ENCODE measurements at places on chromosomes 5 and 9.

GRCh38 chr9:128548876-128549275 is 3.5 kb upstream of the SPTAN1 start:
- no peak for DNase-seq

DNA sequence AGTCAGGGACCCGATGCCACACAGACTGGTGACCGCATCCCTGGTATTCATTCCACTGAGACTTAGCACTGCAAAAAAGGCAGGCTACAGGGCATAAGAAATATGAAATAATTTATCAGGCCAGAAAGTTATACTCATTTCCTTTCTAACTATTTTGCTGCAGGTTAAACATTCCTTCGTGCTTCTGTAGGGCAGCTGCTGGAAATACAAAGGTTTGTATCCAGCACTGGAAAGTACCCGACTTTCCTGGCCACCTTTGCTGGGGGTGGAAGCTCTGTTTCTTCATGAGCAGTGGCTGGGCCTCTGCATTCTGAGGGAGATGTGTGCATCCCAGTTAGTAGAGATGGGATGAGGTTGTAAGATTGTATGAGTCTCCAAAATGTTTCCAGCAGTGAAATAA is 478.6 kb upstream of the WWC1 start:
- no peak for DNase-seq

- no peak for DNase-seq
These were observed 12.9 kb upstream of the FRRS1L start for GRCh38 chr9:109179801-109180523.

- DNase-seq = no peak
These were observed 20.7 kb downstream of the OSMR start for GRCh38 chr5:38866362-38867031.

DNA sequence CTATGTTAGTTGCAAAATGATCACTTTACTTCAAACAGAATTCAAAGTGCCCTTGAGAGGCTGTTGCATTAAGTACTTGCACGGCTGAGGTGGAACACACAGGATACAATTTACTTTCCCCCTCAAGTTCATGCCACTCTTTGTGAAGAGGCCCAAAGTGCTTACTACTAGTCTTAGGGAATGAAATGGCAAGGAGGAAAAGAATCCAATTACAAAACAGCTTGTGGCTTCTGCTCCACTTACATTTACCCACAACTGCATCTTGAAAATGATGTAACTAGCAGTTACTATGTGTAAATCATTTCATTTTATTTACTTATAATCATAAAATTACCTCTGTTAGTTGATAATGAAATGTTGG is 14.6 kb downstream of the FOXD1 start:
- DNase-seq = no peak

- no peak for DNase-seq
These were observed 109.3 kb upstream of the FCN2 start for GRCh38 chr9:134770972-134771971.

GRCh38 chr5:110957934-110958333 is 113.6 kb upstream of the TSLP start:
- no peak for DNase-seq
